NCI-H1092 (cell line): ENCODE measurements at places on chromosomes 6 and 20.

GRCh38 chr20:6637160-6637579 lies 130.3 kb upstream of the BMP2 start:
- no peak for DNase-seq

- no peak for DNase-seq
Measured at GRCh38 chr20:31837896-31838397, 7.5 kb downstream of the FOXS1 start.

GRCh38 chr6:85261271-85261670 lies 188.6 kb upstream of the NT5E start:
- no peak for DNase-seq

GRCh38 chr20:14406495-14406894 lies 69.1 kb upstream of the FLRT3 start:
- DNase-seq: no peak

DNA sequence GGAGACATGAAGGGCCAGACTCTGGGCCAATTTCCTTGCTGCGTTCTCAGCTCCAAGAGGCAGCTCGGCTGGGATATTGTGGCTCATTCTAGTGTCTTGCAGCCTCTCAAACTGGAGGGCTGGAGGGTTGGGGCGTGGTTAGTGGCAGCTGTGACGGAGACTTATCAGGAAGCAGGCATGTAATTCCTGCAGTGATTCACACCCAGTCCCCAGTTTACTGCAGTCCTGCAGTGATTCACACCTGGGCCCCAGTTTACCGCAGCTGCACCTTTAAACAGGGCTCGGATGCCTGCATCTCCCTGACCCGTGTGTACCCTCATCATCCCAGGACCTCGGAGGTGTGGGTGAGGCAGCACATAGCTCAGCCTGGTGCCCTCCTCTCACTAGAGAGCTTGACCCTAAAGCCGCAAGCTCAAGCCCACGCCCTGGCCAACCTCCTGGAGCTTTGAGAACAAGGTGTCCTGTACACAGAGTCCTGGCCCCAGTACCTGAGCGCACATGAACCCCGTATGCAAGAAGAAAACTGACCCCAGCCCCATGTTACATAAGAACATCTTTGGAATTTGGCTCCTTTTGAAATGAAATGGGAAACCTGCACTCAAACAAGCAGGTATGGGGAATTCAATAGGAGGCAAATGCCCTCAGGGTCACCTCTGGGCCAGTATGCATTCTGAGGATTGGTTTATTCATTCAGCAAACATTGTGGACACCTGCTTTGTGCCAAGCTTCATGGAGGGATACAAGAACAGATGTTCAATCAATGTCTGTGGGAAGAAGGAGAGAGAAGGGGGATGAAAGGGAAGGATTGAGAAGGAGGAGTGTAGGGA lies 55.3 kb upstream of the FAM83D start:
- no peak for DNase-seq

- DNase-seq: peak; percentile 51
Measured at GRCh38 chr20:46229478-46230105, 78.7 kb downstream of the CDH22 start.

- DNase-seq: no peak
Measured at GRCh38 chr6:21193790-21194475, 399.6 kb upstream of the SOX4 start.

- DNase-seq: no peak
Measured at GRCh38 chr20:2709205-2709981, 16.8 kb downstream of the EBF4 start.

- DNase-seq: no peak
Measured at GRCh38 chr6:3644739-3645012, 106.8 kb downstream of the PXDC1 start.

- DNase-seq: no peak
Measured at GRCh38 chr6:43851204-43851865, 81.3 kb downstream of the VEGFA start.

DNA sequence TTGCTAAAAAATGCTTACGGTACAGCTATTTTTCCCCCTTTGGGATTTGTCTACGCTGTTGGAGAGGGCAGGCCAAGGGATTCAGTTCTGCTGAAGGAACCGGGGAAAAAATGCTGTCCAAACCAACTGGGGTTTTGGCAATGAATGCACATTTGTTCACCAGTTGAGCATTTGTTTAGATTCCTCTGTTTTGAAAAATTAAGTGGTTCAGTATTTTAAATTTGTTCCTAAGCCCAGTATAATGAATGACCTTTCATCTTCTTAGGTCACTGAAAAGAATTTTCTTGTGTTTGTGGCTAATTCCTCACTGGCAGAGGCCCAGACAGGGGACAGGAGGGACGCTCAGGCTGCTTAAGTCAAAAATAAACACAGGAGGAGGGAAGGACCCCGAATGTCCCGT lies 10.8 kb upstream of the EYA2 start:
- no peak for DNase-seq

GRCh38 chr6:134230940-134231339 lies 87.0 kb downstream of the SGK1 start:
- no peak for DNase-seq

- DNase-seq: no peak
Measured at GRCh38 chr6:118565311-118565960, 17.3 kb downstream of the PLN start.

DNA sequence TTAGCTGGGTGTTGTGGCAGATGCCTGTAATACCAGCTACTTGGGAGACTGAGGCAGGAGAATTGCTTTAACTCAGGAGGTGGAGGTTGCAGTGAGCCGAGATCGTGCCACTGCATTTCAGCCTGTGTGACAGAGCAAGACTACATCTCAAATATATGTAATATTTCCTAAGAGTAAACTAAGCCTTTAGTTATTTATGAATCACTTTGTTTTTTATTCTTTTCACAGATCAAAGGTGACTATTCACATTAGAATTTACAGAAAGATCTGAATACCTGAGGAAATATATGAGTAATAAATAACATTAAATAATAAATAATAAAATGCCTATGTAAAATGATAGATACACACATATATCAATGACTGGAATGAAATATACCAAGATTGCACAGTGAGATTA lies 630.8 kb upstream of the IMPG1 start:
- DNase-seq: no peak

GRCh38 chr6:6543181-6543879 lies 45.2 kb upstream of the LY86 start:
- no peak for DNase-seq

- no peak for DNase-seq
Measured at GRCh38 chr6:159358562-159358961, 189.4 kb downstream of the FNDC1 start.

DNA sequence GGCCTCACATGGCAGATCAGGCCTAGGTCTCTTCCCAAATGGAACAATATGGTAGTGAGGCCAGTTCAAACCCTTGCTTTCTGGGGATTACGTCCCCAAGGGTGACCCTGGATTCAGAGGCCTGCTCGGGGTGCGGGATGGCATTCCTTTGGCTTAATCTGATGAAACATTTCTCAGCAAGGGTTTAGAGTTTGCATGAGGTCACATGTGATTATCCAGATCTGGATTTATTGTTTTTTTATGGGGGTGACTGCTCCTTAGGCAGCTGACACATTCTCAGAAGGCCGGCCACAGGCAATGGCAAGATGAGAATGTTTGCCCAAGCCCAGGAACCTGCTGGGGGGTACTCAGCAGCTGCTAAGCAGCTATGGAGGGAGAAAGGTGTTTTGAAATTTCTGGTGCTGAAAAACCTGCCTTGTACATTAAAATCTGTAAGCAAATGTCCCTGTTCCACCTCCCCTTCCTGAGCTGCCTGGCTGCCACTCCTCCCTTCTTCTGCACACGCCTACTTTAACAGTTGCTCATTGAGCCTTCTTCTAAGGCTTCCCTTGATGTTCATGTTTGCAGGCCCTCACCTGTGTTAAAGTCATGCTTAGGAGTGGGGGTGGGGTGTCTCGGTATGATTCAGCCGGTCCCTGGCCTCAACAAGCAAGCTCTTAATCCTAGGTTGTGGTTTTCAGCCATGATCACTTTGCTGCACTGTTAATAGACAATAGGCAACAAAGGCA lies 37.9 kb upstream of the FUCA2 start:
- no peak for DNase-seq

- DNase-seq: no peak
Measured at GRCh38 chr20:60246751-60247150, 288.5 kb downstream of the CDH26 start.

DNA sequence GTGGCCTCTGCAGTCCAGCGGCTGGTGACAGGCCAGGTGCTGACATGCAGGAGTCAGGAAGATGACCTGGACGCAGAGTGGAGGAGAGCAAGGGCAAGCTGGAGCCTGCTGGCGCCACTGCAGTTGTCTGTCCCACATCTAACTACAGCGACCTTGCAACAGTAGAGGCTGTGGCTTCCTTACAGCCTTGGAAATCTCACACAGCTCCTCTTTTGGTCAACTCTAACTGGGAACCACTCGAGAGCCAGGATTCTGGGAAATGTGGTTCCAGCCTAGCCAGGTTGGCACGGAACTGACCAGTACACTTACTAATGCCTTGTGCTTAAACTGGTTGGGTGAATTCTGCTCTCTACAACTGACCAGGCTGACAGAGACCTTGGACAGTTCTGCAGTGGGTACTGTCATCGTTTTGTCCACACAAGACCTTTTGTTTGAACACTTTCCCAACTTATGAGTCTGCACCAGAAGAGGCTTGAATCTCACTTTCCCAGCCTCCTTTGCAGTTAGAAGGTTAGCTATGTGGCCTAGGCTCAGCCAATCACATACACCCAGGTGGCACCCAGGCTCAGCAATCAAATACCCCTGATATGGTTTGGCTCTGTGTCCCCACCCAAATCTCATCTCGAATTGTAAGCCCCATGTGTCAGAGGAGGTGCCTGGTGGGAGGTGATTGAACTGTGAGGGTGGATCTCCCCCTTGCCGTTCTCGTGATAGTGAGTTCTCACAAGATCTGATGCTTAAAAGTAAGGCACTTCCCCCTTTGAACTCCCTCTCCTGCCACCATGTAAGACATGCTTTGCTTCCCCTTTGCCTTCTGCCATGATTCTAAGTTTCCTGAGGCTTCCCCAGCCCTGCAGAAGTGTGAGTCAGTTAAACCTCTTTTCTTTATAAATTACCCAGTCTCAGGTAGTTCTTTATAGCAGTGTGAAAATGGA lies 153.5 kb downstream of the ZMYND8 start:
- DNase-seq: no peak

DNA sequence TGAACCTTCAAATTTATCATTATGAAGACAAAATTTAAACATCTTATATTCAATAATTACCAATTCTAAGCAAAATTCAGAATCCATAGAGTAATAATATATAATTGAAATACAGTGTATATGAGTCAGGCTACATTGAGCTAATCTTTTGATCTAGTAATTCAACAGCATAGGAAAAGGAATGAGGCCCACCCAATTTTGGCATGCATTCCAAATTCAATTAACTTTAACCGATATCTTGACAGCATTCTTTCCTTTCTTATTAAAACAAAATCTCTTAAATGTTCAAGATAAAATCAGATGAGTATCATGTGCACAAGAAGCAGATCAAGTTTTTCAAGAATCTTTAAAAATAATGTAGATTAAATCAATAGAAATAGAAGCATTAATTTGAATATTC lies 132.9 kb upstream of the QKI start:
- no peak for DNase-seq

DNA sequence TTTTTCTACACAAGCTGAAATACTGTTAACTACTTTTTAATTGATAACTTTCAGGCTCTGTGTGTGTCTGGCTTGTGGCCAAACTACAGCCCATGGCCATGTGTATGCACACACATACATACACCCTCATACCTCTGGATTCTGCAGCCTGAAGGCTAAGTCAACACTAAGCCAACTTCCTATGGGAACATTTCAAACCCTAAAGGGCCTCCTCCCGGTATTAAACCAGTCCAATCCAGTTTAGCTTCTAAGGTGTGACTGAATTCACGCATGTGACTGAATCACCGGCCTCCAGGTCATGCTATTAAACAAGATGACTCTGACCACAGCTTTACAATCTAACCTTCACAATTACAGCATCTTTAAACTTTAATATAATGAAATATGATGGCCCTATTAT lies 20.7 kb upstream of the DST start:
- DNase-seq: no peak

- no peak for DNase-seq
Measured at GRCh38 chr20:46646659-46647380, 4.4 kb downstream of the SLC13A3 start.

DNA sequence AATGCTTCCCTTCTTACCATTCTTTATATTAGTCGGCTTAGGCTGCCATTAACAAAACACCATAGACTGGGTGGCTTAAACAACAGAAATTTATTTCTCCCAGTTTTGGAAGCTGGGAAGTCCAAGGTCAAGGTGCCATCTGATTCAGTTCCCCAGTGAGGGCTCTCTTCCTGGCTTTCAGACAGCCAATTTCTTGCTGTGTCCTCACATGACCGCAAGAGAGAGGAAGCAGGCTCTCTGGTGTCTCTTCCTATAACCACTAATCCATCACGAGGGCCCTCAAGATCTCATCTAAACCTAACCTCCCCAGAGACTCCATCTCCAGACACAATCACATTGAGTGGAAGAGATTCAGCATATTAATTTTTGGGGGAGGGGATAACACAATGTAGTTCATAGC lies 193.0 kb upstream of the SGK1 start:
- no peak for DNase-seq

DNA sequence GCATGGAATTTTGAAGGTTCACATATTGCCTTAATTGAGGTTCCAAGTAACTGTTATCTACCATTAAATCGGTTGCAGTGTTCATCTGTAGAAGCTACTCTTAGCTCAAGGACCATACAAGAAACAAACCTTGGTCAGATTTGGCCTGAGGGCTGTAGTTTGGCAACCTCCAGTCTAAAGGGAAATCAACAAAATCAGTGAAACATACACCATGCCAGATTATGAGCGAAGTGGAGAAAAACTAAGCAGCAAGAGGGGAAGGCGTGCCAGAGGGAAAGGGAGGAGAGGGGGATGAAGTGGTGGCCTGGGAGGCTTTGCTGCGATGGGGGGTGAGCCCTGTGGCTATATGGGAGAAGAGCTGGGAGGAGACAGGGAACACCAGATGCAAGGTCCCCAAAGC lies 8.8 kb upstream of the SNAI1 start:
- no peak for DNase-seq

DNA sequence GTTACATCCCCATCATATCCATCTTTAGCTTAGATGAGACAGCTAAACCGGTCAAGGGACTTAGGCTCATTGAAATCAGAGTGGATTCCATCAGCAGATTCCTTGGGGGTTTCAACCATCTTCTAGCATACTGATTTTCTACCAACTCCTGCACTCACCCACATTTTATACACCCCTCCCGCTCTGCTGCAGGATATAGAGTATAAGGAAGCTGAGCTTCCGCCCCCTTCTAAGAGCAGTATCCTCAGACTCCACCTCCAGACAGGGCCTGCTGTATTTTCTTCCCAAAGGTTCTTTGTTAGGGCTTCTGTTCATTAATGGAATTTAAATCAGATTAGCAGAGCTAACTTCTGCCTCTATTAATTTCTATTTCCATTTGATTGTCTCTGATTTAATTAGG lies 9.9 kb upstream of the NHLRC1 start:
- DNase-seq: no peak

DNA sequence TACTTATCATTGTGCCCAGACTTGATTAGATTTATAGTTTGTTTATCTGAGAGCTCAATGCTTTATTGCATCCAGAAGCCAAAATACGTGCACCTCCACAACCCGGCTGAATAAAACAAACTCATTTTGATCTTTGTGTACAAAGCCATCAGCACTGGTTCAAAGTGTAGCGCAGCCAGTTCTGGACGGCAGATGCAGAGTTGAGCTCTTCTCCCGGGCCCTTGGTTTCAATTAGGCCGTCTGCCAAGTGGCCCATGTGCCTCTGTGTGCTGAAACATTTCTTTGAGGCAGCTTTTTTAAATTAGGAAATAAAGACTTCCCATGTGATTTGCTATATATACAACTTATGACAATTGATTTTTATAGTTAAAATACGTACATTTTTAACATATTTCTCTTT lies 96.2 kb upstream of the RSPO3 start:
- peak; percentile 82 for DNase-seq

GRCh38 chr20:7856756-7857155 lies 83.5 kb downstream of the HAO1 start:
- no peak for DNase-seq
